T-helper 2 cell (primary cell): ENCODE measurements at places on chromosomes 3 and 15.

DNA sequence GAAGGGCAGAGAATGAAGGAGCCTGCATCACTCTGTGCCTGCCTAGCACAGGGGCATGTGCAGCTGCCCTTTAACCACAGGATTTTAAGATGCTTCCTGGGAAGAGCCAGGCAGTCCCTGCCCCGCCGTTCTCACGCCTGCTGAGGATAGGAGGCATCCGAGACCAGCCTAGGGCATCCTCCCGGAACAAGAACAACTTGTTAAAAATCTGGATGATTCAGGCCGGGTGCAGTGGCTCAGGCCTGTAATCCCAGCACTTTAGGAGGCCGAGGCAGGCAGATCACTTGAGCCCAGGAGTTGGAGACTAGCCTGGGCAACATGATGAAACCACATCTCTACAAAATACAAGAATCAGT lies 15.2 kb downstream of the NRROS start:
- DNase-seq, result no peak

GRCh38 chr3:158158969-158159368 lies 49.1 kb downstream of the RSRC1 start:
- no peak for DNase-seq

GRCh38 chr3:194187233-194187944 lies 51.4 kb downstream of the HES1 start:
- DNase-seq, result no peak

GRCh38 chr3:13598201-13598600 lies 49.3 kb downstream of the FBLN2 start:
- no peak for DNase-seq

DNA sequence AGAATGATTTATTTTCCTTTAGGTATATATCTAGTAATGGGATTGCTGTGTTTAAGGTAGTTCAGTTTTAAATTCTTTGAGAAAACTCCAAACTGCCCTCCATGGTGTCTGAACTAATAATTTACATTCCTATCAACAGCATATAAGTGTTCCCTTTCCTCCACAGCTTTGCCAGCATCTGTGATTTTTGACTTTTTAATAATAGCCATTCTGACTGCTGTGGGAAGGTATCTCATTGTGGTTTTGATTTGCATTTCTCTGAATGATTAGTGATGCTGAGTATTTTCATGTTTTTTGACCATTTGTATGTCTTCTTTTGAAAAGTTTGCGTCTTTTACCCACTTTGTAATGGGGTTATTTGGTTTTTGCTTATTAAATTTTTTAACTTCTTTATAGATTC lies 571.6 kb upstream of the CCDC54 start:
- no peak for DNase-seq

GRCh38 chr3:98518816-98519215 lies 3.9 kb downstream of the CLDND1 start:
- DNase-seq, result no peak

GRCh38 chr3:14319654-14320182 lies 82.7 kb upstream of the SLC6A6 start:
- no peak for DNase-seq

GRCh38 chr3:59367150-59367549 lies 317.3 kb upstream of the CFAP20DC start:
- no peak for DNase-seq

DNA sequence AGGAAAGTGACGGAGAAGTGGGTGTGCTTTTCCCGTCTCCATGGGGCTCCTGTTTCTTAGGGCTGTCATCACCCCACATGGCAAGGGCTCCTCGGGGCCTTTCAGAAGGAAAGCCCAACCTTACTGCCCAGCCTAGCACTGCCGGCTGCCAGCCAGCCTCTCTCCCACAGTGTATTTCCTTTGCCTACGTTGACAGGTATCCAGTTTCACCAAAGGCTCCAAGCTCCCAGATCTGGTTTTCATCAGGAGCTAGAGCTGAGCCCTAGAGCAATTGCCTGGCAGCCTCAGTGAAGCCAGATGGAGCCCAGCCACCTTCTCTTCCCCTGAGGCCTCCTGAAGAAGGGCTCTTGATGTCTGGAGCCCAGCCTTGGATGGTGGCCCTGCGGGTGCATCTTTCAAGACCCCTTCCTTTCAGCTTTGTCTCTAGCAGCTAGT lies 20.2 kb downstream of the CRABP1 start:
- DNase-seq, result no peak

DNA sequence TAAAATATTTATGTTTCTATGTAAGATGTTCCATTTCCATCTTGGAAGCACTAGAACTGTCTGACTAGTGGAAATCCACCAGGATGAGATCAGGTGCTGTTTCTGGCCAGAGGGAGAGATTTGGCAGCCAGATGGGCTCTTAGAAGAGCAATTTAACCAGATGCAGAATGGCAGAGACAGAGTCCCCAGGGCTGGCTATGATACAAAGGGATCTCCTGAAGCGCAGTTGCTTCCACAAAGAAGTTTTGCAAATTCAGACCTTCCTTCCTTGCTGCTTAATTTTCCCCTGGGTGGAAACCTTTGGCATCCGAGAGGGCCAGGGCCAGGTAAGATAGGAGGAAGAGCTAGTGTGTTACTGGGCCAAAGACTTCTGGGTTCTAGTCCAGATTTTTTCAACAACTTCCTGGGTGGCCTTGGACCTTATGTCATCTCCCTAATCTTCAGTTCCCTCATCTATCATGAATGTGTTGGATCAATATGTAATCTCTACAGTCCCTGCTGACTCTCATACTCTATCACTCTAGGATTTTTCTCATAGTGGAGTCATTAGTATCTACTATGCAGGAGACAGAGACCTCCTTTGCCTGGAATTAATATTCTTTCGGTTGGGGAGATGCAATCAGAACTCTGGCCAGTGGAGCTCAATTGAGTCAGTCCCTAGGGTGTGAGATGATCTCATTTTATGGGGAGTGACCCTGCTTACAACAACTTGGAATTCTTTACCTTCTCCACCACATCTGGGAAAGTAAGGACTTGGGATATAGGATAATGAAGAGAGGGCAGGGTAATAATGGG lies 41.1 kb upstream of the NDUFB4 start:
- no peak for DNase-seq

GRCh38 chr3:69566275-69566674 lies 173.0 kb upstream of the MITF start:
- DNase-seq, result no peak

DNA sequence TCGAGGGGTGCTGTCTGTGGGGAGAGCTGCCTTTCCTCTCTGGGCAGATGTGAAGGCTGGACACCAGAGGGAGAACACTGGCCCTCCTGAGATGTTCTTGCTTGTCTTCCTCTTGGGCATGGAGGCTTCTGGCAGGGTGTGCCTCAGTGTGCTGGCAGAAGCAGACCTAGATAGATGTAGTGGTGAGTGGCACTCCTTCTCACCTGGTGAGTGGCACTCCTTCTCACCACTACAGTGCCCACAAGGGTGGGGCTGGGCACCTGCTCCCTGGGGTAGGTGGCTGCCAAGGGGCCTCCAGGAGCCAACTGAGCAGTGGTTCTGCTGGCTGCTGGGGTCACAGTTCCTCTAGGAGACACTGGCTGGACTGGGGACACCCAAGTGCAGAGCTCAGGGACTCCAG lies 18.7 kb downstream of the ACVR2B start:
- DNase-seq, result no peak
